ENCODE measurements at places on chromosomes 2 and 18.

DNA sequence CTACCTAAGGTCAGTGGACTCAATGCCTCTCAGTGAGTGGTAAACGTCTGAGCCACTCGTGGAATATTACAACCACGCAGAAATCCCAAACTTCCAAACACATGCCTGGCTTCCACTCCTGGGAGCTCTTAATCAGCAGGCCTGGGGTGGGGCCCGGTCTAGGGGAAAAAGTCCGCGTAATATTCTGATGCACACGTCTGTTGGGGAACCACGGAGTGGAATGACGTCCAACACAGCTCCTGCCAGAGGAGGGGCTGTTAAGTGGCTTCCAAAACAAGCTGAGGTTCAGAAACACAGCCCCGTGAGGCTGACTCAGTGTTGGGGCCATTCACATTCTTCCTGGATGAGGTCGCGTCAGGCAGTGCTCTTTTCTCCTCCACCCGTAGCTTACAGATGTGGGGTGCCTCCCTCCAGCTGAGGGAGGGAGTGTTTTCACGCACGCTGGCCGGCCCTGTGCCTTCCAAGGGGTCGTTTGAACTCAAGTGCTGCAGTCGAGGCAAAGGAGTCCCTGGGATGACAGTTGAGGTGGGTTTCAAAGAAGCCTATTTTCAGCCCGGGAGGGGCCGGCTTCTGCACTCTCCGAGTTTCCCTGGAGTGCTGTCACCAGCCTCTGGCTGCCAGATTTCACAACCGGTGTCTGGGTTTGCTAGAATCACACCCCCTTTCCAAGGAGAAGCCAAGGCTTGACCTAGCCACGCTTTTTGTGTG, 73.1 kb downstream of the ACKR3 start:
- peak; percentile 86 for DNase-seq

GRCh38 chr18:4842287-4842686, 354.8 kb downstream of the AKAIN1 start:
- DNase-seq, result no peak

DNA sequence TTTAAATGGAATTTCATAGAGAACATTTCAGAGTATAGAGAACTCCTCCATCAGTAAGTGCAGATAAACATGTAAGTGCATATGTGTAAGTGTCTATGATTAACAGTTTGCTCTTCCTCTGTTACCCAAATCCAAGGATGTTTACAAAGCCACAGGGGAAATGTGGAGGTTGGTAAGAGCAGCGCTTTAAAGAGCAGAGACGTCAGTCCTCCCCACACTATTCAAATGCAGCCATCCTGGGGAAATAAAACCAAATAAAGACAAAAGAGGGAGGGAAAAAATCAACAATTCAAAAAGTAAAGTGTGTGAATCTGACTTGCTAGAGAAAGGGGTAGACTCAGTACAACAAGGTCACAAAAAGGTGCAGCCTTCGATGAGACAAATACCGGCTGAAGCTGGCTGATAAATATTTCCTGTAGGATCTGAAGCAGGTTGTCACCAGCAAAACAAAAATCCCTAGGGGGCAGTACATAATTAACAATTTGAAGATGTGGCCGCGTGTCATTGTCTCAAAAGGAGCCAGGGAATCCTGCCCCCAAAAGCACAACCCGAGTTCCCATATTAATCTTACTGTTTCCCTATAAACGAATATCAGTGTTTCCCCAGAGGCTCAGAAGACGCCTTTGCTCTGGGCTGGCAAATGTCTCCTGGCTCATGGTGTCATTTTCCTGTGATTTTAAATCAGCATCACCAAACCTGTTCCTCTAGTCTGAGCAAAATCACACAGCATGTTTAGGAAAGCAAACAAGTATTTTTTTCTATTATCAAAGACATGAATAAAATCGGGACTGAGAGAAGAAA, 216.5 kb downstream of the CDCA7 start:
- peak; percentile 61 for DNase-seq

GRCh38 chr2:128437204-128437565, 118.5 kb upstream of the HS6ST1 start:
- no peak for DNase-seq

DNA sequence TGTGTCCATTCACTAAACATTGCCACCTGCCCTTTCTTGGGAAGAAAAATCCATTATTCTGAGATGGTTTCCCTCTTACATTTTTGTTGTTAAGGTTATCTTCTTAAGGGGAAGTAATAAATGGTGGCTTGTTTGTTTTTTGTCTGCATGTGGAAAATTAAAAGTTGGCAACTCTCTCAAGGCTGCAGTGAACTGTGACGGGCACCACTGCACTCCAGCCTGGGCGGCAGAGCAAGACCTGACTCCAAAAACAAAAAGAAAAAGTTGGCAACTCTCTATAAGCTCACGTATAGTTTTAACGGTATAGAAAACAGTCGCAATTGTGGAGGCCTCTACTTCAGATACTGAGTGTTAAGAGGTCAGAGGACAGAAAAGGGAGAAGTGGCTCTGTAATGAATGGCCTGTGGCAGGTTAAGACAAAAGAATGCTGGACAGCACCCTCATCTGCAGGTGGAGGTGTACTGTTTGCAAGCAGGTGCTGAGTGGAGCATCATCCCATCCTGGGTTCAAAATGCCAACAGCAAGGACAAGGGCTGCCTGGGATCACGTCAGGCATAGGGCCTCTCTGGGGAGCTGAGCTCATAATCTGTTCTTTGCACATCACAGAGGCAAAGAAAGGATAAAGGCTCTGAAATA, 16.7 kb downstream of the L3MBTL4 start:
- no peak for DNase-seq

DNA sequence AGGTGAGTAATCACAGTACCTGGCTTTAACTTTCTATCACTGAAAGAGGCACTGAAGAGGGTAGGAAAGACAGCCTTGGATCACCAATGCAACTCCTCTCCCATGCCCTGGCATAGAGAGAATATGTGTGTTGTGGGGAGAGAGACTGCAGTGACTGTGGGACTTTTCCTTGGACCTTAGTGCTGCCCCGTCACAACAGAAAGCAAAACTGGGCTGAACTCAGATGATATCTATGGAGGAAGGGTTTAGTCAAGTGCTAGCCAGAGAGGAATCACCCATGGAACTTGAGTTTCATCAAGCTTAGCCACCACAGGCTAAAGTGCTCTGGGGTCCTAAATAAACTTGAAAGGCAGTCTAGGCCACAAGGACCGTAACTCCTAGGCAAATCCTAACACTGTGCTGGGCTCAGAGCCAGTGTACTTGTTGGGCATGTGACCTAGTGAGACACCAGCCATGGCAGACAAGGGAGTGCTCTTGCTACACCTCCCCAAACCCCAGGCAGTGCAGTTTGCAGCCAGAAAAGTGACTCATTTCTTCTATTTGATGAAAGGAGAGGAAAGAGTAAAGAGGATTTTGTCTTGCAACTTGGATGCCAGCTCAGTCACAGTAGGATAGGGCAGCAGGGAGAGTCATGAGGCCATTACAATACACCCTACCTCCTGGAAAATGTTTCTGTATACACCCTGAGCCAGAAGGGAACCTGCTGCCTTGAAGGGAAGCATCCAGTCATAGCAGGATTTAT, 105.8 kb upstream of the SPOPL start:
- DNase-seq, result no peak

GRCh38 chr18:47701134-47701533, 229.3 kb downstream of the SMAD2 start:
- DNase-seq, result no peak

GRCh38 chr2:240893363-240893844, 2.6 kb downstream of the MAB21L4 start:
- DNase-seq, result peak; percentile 64

DNA sequence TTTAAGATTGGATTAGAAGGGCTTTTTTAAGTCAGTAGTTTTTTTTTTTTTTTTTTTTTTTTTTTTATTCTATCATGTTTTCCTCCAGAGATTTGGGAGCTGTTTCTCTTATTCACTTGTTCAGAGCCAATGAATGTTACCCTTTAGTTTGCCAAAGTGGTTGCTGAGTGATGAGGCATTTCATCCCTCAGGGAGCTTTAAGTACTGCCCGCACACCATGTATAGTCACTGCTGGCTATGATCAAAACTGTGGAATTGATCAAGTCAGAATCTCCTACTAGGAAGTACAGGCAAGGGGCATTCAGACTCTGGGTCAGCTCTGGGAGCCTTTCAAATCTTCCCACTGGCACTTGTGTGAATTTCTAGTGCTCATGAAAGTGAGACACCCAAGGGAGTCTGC, 201.6 kb downstream of the IKZF2 start:
- no peak for DNase-seq

DNA sequence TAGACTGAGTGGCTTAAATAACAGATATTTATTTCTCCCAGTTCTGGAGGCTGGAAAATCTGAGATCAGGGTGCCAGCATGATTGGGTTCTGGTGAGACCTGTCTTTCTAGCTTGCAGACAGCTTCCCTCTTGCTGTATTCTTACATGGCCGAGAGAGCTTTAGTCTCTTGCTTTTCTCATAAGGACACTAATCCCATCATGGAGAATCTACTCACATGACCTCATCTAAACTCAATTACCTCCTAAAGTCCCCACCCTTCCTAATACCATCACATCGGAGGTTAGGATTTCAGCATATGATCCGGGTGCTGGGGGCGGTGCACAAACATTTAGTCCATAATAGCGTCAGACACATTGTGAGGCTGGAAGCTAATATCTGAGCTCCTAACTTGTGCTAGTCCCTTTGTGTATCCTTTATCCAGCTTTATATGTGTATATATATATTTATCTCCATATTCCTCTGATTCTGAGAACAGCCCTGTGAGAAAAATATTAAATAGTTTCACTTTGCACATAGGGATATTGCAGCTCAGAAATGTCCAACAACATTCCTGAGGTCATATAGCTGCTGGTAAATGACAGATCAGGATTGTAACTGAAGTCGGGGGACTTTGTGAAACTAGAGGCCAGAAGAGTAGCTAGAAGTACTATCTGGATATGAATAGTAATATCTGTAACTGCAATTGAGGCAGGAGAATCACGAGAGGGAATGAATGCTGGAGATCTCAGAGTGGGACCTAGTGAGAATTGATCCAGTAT, 28.9 kb downstream of the MARCHF4 start:
- no peak for DNase-seq

DNA sequence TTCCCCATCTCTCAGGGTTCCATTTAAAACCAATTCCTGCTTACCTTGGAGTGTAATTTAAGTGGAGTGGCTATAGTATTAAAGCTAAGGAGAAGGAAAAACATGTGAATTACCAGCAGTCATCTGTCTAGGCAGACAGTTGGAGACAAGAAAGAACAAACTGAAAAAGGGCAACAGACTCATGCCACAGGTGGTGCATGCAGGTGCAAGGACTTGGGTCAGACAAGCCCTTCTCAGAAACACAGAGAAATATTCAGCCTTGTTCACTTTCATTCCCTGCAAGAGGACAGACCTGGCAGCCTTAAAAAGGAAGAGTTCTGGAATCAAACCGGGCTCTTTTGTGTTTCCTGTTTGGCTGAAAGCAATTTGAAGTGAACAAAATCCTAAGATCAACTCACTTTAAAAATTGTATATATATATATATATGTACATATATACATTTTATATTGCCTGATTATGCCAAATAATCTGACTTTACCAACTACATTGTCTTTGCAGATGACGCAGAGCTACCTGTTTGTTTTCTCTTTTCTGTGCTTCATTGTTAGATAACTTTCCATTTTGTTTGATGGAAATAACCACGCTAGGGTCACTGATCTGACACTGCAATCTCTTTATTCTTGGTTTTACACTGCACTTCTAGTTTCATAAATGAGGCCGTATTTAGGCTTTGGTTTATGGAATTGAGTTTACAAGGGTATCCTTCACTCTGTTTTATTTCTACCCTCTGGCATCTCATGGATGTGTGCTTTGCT, 35.1 kb upstream of the VPS54 start:
- no peak for DNase-seq

DNA sequence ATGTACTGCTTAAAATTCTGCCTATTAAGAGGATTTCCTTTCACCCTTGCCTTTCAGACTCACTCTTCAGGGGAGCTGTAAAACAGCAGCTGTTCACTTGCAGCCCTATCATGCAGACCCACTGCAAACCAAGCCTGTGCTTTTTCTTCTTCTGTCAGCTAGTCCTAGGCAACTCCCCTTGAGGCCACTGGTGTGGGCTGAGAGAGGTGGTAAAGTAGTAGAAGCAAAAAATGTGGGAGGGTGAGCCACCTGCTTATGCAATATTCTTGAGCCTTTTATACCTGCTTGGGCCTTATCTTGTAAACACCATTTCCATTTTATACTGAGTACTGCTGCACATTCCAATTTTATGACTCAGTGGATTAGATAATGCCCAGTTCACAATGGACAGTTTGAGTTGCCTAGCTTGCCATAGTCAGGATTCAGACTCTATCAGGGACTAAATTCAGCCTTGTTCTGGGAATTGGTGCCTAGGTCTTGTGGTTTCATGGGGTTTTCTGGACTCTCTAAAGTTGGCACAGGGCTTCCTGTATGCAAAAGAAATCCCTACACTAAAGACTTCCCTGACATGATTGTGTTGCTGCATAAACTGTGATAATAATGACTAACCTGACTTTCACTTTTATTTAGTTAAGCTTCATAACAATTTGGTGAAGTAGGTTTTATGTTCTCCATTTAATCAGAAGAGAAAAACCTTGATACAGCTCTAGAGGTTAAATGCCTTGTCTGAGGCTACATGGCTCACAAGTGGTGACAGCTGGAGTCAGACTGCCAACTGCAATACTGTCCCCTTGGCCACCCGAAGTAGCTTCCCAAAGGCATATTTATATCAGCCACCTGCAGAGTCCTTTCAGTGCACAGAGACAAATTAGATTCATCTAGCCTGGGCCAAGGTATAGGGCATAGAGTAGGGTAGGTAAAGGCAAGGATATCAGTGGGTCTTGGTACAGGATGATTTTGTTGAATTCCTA, 47.4 kb upstream of the KDM3A start:
- peak; percentile 73 for DNase-seq

DNA sequence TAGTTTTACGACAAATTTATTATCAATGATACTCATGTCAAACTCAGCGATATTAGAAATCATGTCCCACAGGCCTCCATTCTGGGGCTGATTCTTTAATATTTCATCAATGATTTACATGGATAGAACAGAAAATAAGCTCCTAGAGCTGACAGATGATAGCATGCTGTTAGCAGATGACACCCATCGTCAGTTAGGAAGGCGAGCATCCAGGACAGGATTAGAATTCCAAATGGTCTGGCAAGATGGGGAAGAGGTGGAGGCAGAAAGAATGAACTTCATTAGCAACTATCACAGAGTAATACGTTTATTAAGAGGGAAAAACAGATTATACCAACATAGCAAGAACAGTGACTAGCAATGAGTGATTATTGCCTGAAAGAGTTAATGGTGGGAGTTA, 46.2 kb upstream of the ACVR1 start:
- no peak for DNase-seq

DNA sequence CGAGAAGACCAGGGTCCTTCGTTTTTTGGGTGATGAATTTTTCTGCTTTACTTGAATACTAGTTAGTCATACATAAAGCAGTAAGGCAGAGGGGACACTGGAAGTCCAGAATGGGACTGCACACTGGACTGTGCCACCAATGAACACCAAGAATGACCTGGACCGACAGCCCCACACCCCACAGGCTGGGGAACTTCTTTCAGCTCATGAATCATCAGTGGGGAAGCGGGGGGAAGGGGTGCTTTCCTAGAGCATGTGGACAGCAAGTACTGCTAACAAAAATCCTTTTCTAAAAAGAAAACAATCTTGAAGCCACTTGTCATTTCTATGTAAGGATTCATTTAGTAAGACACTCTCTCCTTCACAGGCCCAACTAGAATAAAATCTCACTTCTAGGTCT, 86.0 kb downstream of the DTNB start:
- DNase-seq, result no peak

- no peak for DNase-seq
Observed at GRCh38 chr2:196677404-196677803, 37.9 kb downstream of the CCDC150 start.

GRCh38 chr2:13193075-13193474, 476.3 kb downstream of the TRIB2 start:
- no peak for DNase-seq

GRCh38 chr2:120465989-120466703, 120.2 kb downstream of the INHBB start:
- peak; percentile 94 for DNase-seq
